Ecto neural progenitor cell (in vitro differentiated cells): ENCODE measurements at places on chromosomes 4 and X.

DNA sequence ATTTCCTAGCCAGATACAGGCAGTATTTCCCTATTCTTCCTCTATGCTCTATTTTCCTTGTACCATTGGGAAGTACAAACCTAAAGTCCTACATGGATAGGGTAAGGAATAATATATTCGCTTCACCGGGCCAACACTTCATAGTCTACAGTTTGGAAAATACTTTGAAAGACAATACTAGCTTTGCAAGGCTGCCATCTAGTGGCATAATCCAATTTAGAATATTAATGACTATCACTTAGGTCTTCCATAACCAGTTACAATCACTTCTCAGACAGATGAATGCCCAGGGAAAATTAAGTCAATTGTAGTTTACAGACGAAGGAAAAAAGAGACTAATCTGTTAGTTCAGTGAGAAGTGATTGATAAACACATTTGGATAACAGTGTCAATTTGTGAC is 141.0 kb upstream of the FAM47C start:
- no peak for DNase-seq

GRCh38 chrX:69015156-69015555 is 150.1 kb downstream of the PJA1 start:
- DNase-seq = peak; percentile 25

DNA sequence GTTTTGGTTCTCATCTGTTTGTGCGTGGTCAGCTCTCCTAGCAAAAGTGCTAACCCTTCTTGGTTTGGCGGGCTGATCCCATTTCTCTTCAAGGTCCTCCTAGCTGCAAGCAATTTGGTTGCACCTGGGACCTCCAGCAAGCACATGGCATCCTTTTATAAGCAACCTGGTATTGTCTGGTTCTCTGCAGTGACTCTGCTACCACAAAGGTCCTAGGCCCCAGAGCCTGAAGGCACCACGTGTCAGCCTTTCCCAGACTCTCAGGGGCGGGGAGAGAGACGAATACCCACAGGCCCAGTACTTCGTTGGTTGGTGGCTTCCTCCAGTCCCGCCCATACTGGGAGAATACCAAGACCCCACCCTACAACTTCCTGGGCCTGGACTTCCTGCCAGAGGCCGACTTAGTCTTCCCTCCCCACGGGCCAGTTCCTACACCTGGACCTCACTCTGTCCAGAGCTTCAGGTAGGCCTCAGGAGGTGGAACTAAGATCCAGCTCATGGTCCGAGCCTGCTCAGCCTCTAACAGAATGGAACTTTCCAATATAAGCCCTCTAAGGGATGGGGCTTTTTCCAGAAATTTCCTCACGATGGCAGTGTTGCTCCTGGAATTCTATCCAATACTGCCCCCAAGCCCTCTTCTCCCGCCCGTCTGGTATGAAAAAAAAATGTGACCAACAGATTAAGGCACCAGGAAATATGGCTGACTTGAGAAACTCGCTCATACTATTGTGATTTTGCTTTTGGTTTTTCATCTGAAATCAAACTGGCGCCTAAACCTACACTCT is 192.5 kb upstream of the STK26 start:
- peak; percentile 85 for DNase-seq

GRCh38 chr4:143713955-143714625 is 13.6 kb upstream of the FREM3 start:
- no peak for DNase-seq

DNA sequence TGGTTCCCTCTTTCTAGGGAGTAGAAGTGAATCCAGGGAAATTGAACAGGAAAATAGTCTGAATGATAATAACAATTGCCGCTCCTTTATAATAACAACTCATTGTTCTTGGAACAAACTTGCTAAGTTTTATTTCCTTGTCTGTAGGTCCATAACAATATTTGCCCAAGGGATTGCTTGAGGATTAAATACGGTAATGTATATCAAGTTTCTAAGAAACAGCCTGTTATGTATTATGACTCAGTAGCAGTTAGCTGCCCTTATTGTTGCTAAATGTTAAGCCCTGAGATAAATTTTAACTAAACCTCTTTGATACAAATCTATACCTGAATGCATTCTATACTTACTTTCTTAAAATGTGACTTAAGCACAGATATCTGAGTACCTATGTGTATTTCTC is 215.9 kb upstream of the AADAT start:
- no peak for DNase-seq

DNA sequence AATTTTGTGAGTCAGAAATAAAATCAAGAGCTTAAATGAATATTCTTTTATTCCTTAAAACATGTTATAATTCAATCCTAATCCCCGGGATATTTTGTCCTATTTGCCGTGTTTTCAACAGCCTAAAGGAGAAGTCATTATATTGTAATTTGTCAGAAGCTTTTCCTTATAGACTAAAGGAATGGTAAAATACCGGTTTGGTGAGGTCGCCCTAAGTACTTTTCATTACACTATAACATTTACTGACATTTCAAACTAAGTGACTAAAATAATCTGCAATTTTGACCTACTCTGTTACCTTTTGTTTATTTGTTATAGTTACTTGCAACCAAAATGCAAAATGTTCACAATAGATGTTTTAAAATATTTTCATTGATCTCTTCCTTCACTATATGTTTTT is 8.8 kb downstream of the DCLK2 start:
- no peak for DNase-seq

DNA sequence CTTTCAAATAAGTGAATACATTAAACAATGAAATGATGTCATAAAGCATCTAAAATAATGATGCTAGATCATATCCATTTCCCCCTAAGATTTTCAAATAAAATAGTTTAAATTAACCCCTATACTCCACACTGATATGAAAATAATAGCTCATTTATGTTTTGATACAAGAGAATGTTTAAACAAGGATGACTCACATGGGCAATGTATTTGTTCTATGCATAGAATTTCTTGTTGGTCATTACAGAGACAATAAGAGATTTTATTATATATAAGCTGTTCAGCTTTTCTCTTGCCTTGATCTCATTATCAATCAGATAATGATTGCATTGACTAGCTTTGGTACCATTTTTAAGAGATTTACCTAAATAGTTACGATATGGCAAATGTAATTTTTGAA is 411.7 kb downstream of the ARHGAP24 start:
- no peak for DNase-seq

- DNase-seq = no peak
Measured at GRCh38 chr4:150259861-150260567, 181.8 kb downstream of the DCLK2 start.

- DNase-seq = no peak
Measured at GRCh38 chr4:162793571-162793970, 373.1 kb downstream of the NAF1 start.

DNA sequence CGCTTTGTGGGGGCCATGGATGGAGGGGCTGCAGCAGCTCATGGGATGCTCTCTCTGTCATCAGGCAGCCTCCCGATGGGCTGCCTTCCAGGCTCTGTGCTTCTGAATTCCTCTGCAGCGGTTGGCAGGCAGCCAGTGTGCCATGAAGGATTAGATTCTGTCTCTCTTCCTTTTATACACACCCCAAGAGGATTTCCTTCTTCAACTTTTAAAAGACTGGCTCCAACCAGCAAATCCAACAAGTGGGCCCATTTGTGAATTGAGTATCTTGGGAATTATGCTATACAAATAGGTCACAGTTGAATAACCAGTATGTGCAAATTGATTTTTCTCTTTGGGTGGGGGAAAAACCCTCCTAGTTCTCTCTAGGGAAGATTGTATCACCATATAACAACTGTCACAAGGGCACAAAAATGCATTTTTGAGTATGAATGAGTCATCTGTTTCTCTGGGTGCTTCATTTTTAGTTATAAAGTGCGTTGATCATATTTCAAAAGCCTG is 96.8 kb upstream of the FAT1 start:
- no peak for DNase-seq

GRCh38 chr4:112422644-112423043 is 93.3 kb downstream of the NEUROG2 start:
- DNase-seq = no peak

DNA sequence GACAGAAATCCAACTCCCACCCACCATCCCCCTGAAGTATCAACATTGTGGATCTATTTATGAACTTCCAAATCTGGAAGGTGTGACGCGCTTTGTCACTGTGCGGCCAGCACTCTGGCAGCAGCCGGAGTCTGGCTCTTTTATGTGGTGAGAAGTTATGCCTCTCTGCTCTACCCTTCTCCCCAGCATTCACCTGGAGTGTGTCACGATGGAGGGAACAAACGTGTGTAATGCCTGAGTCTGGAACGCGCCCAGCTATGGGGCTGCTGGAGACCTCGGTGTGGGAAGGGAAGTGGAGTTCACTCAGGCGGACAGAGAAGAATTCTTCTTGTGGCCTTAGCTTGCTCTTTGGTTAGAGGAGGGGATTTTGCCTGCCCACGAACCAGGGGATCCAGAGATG is 222.1 kb upstream of the RPL34 start:
- no peak for DNase-seq

DNA sequence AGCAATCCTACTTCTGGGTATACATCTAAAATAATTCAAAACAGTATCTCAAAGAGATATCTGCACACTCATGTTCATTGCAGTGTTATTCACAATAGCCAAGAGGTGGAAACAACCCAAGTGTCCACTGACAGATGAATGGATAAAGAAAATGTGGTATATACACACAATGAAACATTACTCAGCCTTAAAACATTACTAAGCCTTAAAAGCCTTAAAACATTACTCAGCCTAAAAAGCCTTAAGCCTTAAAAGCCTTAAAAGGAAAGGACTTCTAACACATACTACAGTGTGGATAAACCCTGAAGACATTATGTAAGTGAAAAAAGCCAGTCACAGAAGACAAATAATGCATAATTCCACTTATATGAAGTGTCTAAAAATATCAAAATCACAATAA is 40.3 kb upstream of the TFDP3 start:
- no peak for DNase-seq

DNA sequence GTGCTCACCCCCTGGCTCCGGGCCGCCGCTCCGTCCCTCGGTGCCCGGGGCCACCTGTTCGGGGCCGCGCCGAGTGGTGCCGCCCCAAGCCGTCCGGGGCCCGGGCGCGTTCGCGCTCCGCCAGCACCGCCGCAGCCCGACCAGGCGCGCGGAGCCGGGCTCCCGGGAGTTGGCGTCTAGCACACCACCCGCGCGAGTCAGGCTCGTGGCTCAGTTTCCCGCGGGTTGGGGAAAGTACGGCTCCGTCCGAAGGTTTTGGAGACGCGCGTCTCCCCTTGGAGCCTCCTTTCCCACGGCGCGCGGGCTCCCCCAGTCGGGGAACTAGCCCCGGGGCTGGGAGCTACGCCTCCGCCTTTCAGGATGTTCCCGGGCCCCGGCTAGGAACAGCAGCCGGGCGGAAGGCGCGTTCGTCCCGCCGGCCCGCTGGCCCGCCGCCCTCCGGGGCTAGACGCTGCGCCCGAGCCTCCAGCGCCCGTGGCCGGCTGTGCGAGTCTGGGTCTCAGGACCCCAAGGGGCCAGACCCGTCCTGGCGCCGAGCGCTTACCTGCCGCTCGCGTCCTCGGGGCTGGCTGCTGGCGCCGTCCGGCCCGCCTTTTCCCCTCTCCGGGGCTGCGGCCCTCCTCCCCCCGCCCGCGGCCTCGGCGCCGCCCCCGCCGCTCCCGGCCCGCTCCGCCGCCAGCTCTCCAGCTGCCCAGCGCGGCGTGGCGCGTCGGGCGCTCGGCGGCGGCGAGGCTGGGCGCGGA is at the start of gene ADGRG2:
Gene ADGRG2, minus strand, starts transcription at position 571 of the 743 bp plus-strand sequence. CDS start 53,634 bp downstream, outside the sequence.
- DNase-seq = peak; percentile 56

GRCh38 chrX:340121-340520 is 21.5 kb upstream of the GTPBP6 start:
- DNase-seq = no peak

GRCh38 chrX:41148553-41148952 is 63.3 kb downstream of the USP9X start:
- DNase-seq = no peak

- no peak for DNase-seq
Measured at GRCh38 chrX:16039834-16040233, 83.5 kb upstream of the GRPR start.

GRCh38 chr4:52251864-52252263 is 200.8 kb downstream of the SPATA18 start:
- DNase-seq = no peak

- no peak for DNase-seq
Measured at GRCh38 chr4:48275247-48275646, 5.6 kb upstream of the TEC start.

DNA sequence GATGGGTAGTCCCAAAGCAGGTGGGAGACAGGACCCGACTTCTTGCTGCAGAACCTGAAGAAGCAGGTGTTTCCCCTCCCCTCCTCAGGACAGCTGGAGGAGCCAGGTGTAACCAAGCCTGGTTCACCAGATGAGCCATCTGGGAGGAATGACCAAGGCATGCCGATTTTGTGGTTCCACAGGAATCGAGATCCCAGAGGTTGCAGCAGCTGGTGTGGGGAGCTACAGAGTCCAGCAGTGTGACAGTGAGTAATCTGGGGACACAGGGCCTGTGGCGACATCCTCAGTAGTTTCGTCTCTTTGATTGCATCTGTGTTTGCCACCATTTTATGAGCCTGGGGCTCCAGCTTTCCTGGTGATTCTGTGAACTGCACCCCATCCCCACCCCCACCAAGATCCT is 2.6 kb upstream of the NDP start:
- no peak for DNase-seq

DNA sequence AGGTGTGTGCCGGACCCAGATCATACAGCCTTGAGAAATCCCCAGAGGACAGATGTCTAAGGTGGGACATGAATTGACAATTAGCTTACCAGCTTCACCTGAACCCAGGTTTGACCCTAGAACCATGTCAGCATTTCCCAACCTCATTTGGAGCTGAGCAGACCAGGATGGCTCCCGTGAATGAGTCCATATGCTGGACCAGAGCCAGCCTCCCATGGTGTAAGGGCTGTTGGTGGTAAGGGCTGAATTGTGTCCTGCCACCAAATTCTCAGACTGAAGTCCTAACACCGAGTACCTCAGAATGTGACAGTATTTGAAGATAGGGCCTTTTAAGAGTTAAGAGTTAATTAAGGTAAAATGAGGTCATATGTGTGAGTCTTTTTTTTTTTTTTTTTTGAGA is 88.3 kb downstream of the SLC34A2 start:
- DNase-seq = no peak

DNA sequence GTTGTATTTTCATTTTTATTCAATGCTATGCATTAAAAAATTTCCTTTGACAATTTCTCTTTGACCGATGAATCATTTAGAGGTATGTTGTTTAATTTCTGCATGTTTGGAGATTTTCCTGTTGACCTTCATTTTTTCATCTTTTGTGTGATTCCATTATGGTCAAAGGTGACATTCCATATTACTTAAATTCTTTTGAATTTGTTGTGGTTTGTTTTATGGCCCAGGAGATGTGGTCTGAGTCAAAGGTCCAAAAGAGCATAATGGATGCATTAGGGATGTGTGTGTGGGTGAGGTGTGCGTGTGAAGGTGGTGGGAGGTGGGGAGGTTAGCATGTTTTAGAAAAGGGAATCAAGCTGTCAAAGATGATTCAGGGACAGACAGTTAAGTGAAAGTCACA is 76.0 kb upstream of the GIMD1 start:
- DNase-seq = no peak

DNA sequence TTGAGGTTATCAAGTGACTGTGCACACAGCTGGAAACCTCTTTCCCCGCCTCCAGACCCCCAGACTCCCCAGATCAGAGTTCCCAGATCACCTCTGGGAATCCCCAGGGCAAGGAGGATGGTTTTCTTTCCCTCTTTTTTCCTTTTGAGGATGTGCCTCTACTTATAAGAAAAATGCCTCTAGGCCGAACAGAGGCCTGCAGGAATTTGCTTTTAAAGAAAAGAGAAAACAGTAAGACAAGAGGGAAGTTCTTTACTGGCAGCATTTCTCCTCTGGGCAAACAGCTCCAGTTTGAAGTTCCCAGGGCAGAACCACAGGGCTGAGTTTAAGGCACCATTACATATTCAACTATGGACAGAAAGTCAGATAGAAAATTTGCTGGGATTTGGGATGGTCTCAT is 837.9 kb upstream of the LCORL start:
- peak; percentile 54 for DNase-seq

- DNase-seq = no peak
Measured at GRCh38 chr4:82126512-82127040, 247.2 kb downstream of the HNRNPD start.
